ENCODE measurements at places on chromosomes 5 and 9.

DNA sequence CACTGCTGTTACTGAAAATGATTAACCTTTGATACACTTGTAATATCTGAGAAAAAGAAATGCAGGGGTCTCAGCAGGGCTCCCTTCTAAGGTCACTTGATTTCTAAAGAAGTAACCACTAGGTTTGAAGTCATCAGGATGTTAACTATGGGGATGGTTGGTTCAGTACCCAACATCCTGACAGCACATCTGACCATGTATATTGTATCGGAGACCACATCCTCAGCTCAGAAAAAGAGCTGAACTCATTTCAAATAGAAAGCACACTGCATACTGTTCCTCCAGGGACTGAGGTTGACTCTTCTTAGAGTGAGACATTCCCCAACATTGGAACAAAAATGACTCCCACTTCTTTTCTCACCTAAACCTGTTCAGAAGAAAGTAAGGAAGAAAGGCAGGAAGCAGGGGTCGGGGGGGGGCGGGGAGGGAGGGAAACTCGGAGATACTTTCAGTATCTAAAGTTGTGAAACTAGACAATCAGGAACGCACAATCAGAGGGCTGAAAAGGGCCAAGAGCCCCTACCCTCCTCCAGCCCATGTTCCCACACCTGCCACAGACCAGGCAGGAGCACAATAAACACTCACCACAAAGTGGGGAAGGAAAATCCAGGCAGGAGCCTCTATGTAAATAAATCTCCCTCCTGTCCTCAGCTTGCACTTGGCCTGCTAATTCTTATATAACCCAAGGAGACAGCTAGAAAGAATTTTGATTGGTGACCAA is 730 bp upstream of the GZMA start:
- no peak for DNase-seq

- DNase-seq, result no peak
These were observed 35.6 kb downstream of the GPR21 start for GRCh38 chr9:123069010-123069481.

DNA sequence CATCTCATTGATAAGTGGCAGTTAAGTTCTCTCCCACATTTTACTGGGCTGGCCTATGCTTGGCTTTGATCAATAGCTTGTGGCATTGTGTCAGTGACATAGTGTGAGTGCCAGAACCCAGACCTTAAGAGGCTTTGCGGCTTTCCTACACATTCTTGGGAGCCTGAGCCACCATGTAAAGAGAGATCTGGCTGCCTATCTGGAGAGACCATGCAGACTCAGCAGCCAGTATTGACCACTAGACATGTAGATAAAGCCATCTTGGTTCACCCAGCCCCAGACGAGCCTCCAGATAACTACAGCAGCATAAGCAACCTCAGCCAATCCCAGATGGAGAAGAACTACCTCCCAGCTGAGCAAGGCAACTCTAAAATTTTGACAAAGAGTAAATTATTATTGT is 28.6 kb downstream of the C9orf153 start:
- no peak for DNase-seq

- no peak for DNase-seq
These were observed 558.5 kb downstream of the EFNA5 start for GRCh38 chr5:107112216-107112615.

DNA sequence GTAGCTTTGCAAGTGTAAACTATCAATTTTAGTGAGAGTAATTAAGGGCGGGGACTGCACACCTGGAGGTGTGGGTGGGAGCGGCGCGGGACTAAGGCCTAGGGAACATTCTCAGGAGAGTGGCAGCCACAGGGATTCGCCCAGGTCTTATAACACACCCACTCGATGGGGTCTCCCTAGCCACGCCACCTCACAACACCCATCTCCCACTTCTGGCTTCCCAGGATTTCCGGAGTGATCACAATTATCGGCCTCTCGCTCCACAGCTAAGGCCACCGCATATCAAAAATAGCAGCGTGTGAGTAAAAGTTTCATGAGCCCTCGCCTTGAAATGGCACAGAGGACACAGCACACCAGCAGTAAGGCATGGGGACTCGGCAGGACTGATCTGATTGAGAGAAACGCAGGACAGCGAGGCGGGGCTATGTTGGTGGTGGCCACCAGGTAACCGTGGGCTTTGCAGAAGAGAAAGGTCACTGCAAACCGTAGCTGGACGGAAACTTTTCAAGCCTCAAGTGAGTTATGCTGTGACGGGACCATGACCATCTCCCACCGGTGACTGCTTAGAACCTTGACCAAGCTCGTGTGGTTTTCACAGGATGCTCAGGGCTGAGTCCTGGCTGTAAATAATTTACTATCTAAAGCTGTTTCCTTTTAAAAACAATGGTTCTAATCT is 1.1 kb upstream of the LPAR1 start:
- DNase-seq, result no peak

DNA sequence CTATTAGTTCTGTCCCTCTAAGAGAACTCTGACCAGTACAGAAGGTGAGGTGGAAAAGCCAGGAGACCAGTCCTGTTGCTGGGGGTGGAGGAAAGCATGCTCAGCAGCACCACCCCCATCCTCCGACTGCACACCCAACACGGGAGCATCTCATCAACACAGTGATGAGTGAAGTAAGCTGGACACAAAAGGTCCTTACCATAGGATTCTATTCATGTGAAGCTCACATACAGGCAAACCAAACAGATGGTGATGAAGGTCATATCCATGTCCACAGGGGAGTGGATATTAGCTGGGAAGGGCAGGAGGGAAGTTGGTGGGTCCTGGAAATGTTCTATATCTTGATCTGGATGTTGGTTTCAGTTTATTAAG is 14.8 kb upstream of the MARCHF6 start:
- no peak for DNase-seq

GRCh38 chr9:121616123-121616755 is 35.2 kb upstream of the DAB2IP start:
- no peak for DNase-seq

- DNase-seq, result no peak
These were observed 141.0 kb downstream of the GABBR2 start for GRCh38 chr9:98567540-98568233.

DNA sequence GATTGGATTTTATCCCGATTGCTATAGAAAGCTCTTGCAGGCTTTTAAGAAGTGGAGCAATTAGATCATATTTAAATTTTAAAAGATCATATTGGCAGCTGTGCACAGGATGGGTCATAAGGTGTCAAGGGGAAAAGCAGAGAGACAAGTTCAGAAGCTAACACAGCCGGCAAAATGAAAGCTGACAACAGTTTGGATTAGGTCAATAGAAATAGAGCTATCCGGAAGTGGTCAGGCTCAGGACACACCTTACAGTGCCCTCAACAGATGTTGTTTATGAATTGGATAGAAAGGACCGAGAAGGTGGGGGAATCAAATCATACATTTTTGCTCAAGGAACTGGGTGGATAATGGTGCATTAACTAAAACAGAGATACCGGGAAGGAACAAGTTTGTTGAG is 46.3 kb upstream of the MARCHF11 start:
- no peak for DNase-seq

DNA sequence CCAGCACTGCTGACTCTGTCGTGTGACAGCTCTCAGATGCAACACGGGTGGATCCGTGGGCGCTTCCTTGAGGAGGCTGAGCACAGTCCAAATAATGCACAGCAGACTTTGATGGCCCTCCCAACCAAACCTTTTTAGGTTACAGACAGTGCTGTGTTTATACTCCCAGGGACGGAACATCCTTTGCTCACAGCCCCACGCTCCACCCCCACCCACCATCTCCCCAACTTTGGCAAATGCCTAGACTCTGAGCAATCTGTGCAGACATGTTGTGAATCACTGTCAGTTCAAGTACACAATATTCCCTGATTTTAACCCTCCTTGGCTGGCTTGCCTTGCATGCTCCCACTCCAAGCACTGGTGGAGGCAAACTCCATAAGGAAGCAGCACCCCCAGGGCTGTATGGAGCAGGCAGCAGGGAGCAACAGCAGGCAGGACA is 324.6 kb downstream of the MLLT3 start:
- DNase-seq, result no peak
